ENCODE measurements at places on chromosomes 4 and X.

- DNase-seq = no peak
These were observed 12.3 kb upstream of the TADA2B start for GRCh38 chr4:7030856-7031255.

DNA sequence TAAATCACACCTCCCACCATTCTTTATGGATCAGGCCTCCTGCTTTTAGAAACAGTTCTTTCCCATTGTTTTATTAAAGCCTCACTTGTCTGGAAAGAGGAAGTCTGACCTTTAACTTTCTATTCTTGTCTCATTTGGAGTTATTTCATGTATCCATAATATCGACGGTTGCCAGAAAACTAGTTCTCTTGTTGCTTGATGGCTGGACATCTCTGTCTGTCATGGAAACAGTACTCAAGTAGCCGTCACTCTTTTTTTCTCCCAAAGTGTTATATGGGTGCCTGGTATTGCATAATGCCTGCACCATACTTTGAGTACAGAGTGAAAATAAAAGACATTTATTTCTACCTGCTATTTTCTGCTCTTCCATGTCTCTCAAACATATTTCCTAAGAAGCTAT, 61.4 kb downstream of the PHEX start:
- no peak for DNase-seq

DNA sequence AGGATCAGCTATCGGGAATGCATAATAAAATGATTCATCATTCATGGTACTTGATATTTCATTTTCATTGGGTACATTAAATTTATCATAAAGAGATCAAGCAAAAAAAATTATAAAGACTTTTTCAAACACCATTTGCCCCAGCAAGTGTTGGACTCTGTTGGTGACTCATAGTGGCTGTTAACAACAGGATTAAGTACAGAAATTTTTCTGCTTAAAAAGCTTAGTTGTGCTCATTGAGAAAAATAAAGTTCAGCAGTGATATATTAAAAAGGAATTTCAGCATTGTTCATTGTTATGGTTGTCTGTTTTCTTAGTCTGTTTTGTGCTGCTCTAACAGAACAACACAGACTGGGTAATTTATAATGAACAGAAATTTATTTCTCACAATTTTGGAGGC, 86.2 kb upstream of the PCDH10 start:
- no peak for DNase-seq

- no peak for DNase-seq
These were observed 54.9 kb downstream of the MAGEB17 start for GRCh38 chrX:16222151-16222550.

GRCh38 chrX:102958794-102959193, 21.7 kb downstream of the RAB40AL start:
- DNase-seq = no peak

- DNase-seq = no peak
These were observed 115.8 kb downstream of the NAA11 start for GRCh38 chr4:79209822-79210635.

- no peak for DNase-seq
These were observed 97.3 kb downstream of the DDX60 start for GRCh38 chr4:168221301-168221700.

- no peak for DNase-seq
These were observed 8.3 kb upstream of the PIM2 start for GRCh38 chrX:48927123-48927522.

GRCh38 chrX:8364369-8365141, 100.1 kb upstream of the VCX3B start:
- DNase-seq = no peak

DNA sequence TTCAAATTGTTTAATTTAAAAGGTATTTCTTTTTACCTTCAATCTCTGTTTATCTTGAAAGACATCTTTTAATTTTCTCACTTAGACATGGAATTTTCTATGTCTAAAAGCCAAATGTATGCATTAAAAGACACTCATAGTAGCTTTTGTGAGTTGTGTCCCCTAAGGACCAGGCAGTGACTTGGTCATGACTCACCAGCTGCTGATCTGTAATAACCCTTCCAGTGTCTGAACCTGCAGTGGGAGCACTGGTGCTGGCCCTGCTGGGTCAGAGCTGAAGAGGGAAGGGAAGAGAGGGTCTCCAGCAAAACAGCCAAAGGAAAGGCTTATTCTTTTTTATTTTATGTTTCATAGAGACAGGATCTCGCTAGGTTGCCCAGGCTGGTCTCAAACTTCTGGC, 31.1 kb upstream of the SH3D19 start:
- no peak for DNase-seq

DNA sequence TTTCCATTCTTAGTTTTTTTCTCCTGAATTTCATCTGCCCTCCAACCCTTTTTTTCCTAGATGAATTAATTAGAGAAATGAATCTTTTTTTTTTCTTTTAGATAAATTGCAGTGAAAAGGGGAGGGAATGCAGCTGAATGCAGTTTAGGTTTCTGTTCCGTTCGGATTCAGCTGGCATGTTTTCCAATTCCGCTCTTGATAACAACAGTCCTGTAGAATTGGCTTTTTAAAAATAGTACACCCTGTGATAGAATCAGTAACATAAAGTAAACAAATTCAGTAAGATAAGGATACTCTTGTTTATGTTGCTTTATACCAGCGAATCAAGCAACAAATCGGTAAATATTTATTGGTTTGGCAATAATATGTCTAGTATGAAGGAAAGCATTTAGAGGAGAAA, 103.5 kb downstream of the UNC5C start:
- DNase-seq = no peak

DNA sequence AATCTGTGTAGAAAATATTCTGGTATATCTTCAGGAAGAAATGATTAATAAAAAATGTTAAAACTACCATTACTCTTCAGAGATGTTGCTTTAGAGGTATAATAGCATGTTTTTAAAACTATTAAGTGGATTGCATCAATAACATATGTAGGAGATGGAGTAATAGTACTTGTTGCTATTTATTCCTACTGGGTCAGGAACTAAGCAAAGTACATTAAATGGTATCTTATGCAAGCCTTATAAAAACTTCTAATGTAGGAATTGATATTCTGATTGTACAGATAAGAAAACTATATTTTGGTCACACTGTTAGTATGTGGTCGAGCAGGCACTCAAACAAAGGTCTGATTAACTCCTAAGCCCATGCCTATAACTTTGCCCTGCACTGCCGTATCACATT, 31.4 kb upstream of the PDLIM5 start:
- DNase-seq = no peak

GRCh38 chr4:122083989-122084388, 68.1 kb upstream of the BLTP1 start:
- DNase-seq = no peak

GRCh38 chr4:10701702-10702460, 17.3 kb upstream of the CLNK start:
- DNase-seq = no peak

DNA sequence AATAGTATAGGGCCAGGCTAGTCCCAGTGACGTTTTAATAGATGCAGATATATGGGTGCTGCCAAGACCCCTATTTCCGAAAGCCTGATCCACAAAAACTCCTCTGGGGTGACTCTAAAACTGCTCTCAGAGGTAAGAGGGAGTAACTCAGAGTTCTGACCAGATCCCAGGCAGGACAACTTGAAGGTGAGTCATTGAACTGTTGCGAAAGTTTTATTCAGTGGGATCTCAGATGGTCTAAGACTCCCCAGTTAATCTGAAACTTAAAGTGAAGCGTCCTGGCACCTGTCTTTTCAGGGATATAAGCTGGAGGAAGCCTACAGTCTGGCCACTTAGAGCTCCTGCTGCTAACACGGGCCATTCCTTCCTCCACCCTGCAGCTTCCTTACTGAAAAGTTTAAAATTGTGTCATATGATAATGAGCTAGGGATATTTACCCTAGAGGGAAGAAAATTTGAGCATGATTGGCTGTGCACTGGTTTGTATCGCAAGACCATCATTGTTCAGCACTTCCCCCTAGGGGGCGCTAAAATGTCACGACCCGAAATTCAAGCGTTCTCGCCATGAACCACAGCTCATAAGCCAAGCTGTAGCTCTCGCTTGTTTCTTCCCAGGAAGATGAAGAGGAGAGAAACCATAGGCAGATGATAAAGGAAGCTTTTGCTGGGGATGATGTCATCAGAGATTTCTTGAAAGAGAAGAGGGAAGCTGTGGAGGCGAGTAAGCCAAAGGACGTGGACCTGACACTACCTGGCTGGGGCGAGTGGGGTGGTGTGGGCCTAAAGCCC, 19.5 kb downstream of the UTP14A start:
- DNase-seq = peak; percentile 33

GRCh38 chr4:25867781-25868294, 5.0 kb upstream of the SEL1L3 start:
- no peak for DNase-seq

- DNase-seq = no peak
These were observed 231.7 kb upstream of the PPARGC1A start for GRCh38 chr4:24121395-24122175.

GRCh38 chr4:38381788-38382187, 282.2 kb upstream of the KLF3 start:
- DNase-seq = no peak

DNA sequence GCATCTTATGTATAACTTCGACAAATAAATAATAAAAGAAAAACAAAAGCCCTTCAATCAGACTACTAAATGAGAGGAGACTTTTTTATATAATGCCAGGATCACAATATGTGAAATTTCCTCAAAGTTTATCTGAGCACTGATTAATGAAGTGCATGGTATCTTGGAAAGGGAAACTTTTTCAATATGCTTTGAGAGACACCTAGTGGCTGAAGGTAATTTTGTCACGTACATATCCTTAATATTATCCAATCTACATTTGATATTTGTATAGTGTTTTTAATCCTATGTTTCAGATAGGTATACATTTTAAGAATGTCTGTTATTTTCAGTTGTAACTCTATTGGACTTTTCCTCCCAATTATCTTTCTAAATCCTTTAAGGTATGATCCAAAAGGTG, 146.8 kb downstream of the KLHL4 start:
- no peak for DNase-seq

- DNase-seq = no peak
These were observed 36.1 kb downstream of the NBDY start for GRCh38 chrX:56764975-56765791.

DNA sequence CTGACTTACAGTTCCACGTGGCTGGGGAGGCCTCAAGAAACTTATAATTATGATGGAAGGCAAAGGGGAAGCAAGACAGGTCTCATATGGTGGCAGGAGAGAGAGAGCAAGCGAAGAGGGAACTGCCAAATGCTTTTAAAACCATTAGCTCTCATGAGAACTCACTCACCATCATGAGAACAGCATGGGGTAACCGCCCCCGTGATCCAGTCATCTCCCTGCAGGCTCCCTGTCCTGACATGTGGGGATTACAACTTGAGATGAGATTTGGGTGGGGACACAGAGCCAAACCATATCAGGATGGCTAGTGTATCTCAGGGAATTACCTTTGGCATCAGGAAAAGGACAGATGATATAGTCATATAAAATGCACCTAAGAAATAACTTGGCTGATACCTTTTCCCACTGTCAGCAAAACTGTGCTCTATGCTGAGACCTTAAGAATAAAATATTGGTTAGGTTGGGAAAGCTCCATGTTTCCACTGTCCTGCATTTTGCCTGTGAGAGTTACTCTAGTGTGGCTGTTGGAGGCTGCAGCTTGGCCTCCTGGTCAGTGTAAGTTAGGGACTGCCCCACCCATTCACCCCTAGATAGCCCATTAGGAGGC, 110.3 kb downstream of the UCHL1 start:
- no peak for DNase-seq

DNA sequence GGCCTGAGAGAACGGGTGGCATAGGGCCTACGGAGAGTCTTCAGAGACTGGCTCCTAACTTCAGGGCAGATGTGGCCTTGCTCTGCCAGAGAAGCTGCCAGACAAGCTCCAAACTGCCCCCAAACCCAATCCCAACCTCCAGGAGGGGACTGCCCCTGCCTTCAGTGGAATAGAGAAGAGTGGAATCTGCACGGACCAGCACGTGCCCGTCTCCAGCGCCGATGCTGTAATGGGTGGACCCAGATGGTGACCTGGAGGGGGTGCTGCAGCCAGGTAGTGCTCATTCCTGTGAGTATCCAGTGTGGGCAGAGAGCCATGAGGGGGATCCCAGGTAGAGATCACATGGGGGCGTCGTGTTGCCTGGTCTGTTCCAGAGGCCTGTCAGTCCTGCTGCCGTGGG, 73.2 kb upstream of the NKX1-1 start:
- no peak for DNase-seq

DNA sequence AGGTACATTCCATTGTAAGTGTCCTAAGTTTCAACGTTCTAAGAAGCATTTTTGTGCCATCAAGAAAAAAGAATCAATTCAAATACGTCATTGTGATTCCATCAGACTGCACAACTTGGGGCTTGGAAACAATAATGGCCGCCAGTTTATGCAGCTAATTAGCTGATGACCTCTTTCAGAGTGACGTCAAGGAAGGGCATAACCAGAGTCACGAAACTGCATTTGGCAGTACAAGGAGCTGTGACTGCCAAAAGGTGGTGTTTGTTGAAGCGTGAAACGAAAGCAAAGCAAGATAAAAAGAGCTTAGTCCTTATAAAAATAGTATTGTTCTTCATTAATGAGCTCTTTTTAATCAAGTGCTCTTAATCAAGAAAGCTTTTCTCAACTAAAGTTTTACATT, 81.1 kb upstream of the SH3RF1 start:
- DNase-seq = no peak

DNA sequence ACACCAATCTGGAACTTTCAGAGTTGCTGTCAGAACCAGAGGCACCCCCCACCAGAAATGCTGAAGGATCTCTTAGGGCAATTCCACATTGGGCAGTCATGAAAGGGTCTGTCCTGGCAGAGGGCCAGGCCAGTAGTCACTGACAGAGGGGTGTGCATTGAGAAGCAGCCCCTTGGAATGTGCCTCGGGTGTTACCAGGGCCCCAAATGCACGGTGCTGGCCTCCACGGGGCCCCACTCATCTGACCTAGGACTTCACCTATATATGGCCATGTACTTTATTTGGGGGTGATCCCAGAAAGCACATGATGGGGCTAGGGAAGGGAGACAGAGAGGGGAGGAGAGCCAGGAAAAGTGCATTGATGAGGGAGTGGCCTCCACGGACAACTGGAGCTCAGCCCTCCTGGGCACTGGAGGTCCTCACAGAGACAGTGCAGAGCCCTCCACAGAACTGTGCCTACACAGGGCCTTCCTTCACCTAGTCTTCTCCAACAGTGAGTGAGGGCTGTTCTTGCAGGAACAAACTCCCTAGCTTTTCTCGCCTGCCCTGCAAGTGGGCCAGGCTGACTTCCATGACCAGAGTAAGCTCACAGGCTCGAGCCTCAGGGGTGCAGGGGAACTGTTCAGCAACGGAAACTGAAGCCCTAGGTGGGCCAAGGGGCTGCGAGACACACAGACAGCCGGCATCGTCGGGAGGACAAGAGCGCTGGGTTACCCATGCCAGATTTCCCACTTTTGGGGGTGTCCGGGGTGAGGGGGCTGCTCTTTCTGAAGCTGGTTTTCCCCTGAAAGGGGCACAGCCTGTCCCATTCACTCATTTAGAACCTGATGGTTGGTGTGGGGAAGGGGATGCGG, 136.2 kb downstream of the HMX1 start:
- DNase-seq = no peak
